ENCODE measurements at places on chromosomes 11 and 22. TPM values are rescaled to one million over a fixed set of nuclear protein-coding genes. Genes with fewer than 3 reads are reported as not detected.

LRRC32 gene
- total RNA-seq = 11.2 TPM

GRCh38 chr11:118124929-118125535 lies 27.6 kb downstream of the SCN4B start:
- H3K27me3 ChIP-seq = peaks cover 6% of the 10 kb centered on the region
- no peak overlapping the region for H3K27ac ChIP-seq

- no peak overlapping the region for H3K27ac ChIP-seq
- no peaks in the 10 kb centered on the region for H3K36me3 ChIP-seq
- H3K4me1 ChIP-seq = no peaks in the 10 kb centered on the region
- no peak overlapping the region for H3K4me3 ChIP-seq
- H3K27me3 ChIP-seq = no peaks in the 10 kb centered on the region
These were observed 639.1 kb downstream of the TBC1D22A start for GRCh38 chr22:47401592-47401898.

CTSF gene
- total RNA-seq = 1.5 TPM

DNA sequence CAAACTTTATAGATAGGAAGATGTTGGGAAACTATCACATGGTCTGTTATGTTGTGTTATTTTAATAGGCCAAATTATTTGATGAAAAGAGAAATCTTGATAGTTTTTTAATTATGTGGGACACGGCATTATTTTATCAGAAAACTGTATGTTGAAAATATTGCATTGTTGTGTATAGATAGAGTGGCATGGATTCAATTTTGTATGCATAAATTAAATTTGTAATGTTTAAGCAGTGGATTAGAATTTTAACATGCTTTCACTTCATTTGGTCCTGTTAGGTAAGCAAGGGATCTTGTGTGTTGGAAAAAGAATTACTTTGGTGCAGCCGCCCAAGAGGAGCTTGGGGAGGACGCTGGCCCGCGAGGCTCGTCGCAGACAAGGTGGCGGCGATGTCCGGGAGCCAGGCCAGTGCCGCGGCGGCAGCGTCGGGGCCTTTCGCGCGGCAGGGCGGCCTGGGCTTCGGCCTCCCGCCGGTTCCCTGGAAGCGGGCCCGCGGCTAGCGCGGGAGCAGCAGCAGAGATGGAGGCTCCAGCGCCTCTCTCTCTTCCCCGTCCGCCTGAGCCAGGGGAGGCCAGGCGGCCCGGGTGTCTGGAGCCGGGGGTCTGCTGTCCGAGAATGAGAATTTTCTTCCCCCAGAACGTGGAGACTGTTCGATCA lies 82.7 kb downstream of the GGT1 start:
- H3K27ac ChIP-seq = no peak overlapping the region
- peaks cover 32% of the 10 kb centered on the region for H3K27me3 ChIP-seq
- no peak for DNase-seq

- H3K4me3 ChIP-seq = no peak overlapping the region
- H3K36me3 ChIP-seq = peaks cover 13% of the 10 kb centered on the region
- no peaks in the 10 kb centered on the region for H3K27me3 ChIP-seq
These were observed 23.1 kb downstream of the TTC17 start for GRCh38 chr11:43381802-43382201.

Data from activated CD4-positive, alpha-beta memory T cell treated with anti-CD3 and anti-CD28 coated beads for 36 hours (primary cell).